ENCODE measurements at places on chromosomes 13 and 19.

- no peak for ATAC-seq
These were observed 8.9 kb upstream of the CYP4F3 start for GRCh38 chr19:15631817-15632216.

DNA sequence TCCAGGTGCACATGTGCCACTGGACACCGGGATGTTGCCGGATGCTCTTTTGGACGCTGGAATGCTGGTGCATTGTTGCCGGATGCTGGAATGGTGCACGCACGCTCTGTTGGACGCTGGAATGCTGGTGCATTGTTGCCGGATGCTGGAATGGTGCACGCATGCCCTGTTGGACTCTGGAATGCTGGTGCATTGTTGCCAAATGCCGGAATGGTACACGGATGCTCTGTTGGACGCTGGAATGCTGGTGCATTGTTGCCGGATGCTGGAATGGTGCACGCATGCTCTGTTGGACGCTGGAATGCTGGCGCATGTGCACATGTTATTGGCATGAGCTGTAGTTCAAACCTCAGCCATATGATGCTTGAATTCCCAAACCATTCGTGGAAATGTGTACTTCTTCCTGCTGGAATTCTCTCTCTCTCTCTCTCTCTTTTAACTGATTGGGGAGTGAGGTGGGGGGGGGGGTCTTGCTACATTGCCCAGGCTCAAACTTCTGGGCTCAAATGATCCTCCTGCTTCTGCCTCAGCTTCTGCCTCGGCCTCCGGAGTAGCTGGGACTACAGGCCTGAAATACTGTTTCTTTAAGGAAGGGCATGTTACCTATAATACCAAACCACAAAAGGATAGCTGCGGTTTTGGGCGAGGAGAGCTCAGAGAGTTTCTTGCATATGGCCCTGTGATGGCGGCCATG is 1.2 kb upstream of the MCF2L start:
- no peak for ATAC-seq

GRCh38 chr19:29660835-29661234 is 4.4 kb upstream of the PLEKHF1 start:
- no peak for ATAC-seq

- peak; percentile 50 for ATAC-seq
These were observed 199.6 kb downstream of the SPRY2 start for GRCh38 chr13:80141123-80141849.

Data from gastroesophageal sphincter (tissue), 4 donors.